ENCODE measurements at places on chromosomes 6 and 20. TPM values are rescaled to one million over a fixed set of nuclear protein-coding genes. Genes with fewer than 3 reads are reported as not detected.
A peak's percentile ranks its signal among the peaks of the same experiment; 100 is the strongest.

TREM2 gene
- total RNA-seq, result not detected

KHDC1L gene
- total RNA-seq, result not detected

GRCh38 chr6:1013656-1014430 lies 298.1 kb upstream of the FOXQ1 start:
- no peak overlapping the region for H3K27ac ChIP-seq
- H3K4me3 ChIP-seq, result no peak overlapping the region
- H3K4me1 ChIP-seq, result no peaks in the 10 kb centered on the region
- no peaks in the 10 kb centered on the region for H3K36me3 ChIP-seq
- H3K27me3 ChIP-seq, result peaks cover 5% of the 10 kb centered on the region

DNA sequence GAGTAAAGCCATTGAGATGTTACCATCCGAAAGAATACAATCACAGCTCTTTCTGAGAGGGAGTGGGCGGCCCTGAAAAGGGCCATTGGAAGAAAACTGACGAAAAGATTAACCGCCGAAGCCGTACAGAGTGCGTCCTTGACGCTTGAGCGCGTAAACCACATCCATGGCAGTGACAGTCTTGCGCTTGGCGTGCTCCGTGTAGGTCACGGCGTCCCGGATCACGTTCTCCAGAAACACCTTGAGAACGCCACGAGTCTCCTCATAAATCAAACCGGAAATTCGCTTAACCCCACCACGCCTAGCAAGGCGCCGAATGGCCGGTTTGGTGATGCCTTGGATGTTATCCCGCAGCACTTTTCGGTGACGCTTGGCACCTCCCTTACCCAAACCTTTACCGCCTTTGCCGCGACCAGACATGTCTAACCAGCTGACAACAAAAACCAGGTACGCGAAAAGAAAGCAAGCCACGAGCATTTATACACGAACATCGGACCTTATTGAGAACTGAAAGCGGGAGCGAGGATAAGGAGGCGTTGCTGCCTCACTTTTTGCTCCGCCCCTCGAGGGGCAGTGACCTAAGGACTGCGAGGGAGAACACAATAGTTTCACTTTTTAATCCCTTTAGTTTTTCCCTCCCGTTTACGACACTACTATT lies 60.3 kb upstream of the HFE start:
- peaks cover 3% of the 10 kb centered on the region for H3K27me3 ChIP-seq
- H3K36me3 ChIP-seq, result peaks cover 3% of the 10 kb centered on the region
- H3K4me3 ChIP-seq, result peak overlapping the region; percentile 93
- H3K4me1 ChIP-seq, result peaks cover 67% of the 10 kb centered on the region
- peak overlapping the region; percentile 98 for H3K27ac ChIP-seq
- DNase-seq, result peak; percentile 99

GRCh38 chr20:49420292-49420691 lies 62.2 kb downstream of the KCNB1 start:
- no peak overlapping the region for H3K27ac ChIP-seq
- H3K36me3 ChIP-seq, result no peaks in the 10 kb centered on the region
- no peaks in the 10 kb centered on the region for H3K4me1 ChIP-seq
- DNase-seq, result no peak

DNA sequence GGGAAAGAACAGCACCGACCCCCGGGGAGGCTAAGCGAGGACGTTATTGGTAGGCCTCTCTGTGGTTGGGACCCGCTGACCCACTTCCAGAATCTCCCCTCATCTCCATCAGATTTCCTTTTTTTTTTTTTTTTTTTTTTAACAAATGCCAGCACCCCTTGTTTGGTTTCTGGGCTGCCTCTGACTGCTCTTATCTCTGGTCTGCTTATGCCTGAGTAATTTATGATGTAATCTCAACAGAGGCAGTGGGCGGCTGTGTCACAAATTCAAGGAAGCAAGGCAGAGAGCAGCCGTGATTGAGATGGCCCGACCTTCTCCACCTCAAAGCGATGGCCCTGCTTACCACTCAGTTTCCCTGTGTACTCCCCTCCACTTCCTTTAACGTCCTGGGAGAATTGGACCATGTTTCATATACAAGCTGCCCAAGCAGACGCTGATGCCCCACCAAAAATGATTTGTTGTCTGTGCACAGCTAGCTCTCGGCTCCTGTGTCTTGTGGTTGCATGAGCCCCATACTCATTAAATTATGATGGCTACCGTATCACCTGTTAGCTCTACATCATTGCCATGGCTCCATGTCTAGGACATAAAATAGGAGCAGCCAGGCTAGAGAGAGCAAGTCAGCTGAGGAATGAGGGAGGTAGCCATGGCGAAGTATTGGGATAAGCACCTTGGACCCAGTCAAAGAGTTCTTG lies 98.1 kb downstream of the ZNF217 start:
- no peak overlapping the region for H3K4me3 ChIP-seq
- no peak overlapping the region for H3K27ac ChIP-seq
- no peaks in the 10 kb centered on the region for H3K36me3 ChIP-seq
- no peaks in the 10 kb centered on the region for H3K27me3 ChIP-seq
- peaks cover 11% of the 10 kb centered on the region for H3K4me1 ChIP-seq
- DNase-seq, result no peak

DNA sequence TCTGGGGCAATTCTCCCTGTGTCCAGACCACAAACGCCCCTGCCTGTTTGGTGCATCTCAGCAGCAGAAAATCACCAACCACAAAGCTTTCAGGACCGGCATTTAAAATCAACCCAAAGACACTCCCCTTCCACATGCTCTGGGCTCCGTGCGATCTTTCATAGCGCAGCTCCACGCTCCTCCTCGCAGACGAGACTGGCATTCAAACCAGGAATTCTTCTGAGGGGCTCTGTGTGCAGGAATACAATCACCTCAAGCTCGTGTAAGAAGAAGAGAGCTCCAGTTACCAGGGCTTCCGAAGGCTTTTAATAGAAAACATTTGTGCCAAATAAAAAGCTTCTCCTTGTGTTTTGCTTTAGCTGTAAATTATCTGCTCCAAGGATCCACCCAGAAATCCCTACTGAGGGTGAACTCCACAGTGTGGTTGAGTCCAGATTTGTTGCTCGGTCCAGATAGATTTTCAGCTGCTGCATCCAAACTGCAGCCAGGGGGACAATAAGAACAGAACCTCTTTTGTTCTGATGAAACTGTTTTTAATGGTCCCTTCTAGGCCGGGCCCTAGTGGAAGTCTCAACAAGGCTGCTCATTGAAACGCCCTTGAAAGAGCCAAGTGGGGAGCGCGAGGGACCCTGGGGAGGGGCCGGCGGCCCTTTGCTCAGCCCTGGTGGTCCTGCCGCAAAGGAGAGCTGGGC lies 16.4 kb upstream of the BMP7 start:
- no peak overlapping the region for H3K4me3 ChIP-seq
- H3K27ac ChIP-seq, result no peak overlapping the region
- peaks cover 30% of the 10 kb centered on the region for H3K27me3 ChIP-seq
- H3K36me3 ChIP-seq, result no peaks in the 10 kb centered on the region

GRCh38 chr6:26232940-26233648 lies 131.9 kb upstream of the BTN3A2 start:
- peaks cover 40% of the 10 kb centered on the region for H3K4me1 ChIP-seq
- peaks cover 5% of the 10 kb centered on the region for H3K36me3 ChIP-seq
- DNase-seq, result peak; percentile 85
- H3K27ac ChIP-seq, result peak overlapping the region; percentile 97
- H3K4me3 ChIP-seq, result peak overlapping the region; percentile 82

DNA sequence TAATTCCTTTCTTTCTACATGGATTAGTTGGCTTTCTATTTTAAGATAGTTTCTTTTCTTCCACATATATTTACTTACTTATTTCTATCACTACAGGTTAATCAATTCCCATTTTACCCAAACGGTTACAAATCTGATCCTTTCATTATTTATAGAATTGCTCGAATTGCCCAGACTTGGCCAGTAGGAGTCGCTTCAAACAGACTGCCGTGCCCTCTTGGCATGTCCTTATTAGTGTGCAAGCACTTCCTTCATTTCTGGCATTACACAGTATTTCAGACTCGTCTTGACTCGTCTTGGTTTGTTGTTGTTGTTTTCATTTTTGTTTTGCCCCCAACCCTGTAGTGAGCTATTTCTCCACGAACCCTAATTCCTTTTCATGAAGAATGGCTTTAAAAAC lies 74.6 kb downstream of the SAMD3 start:
- H3K4me3 ChIP-seq, result no peak overlapping the region
- no peaks in the 10 kb centered on the region for H3K27me3 ChIP-seq
- no peak for DNase-seq
- no peak overlapping the region for H3K27ac ChIP-seq
- peaks cover 39% of the 10 kb centered on the region for H3K36me3 ChIP-seq

DNA sequence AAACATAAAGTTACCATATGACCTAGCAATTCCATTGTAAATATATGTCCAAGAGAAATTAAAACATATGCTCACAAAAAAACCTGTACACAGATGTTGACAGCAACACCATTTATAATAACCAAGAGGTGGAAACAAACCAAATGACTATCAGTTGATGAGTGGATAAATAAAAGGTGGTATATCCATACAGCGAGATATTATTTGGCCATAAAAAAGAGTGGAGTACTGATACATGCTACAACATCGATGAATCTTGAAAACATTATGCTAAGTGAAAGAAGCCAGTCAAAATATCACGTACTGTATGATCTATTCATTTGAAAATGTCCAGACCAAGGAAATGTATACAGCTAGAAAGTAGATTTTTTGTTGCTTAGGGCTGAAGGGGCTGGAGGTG lies 2.9 kb downstream of the CAP2 start:
- no peak overlapping the region for H3K4me3 ChIP-seq
- peak; percentile 3 for DNase-seq
- H3K36me3 ChIP-seq, result no peaks in the 10 kb centered on the region

GRCh38 chr6:49966334-49966733 lies 2.4 kb upstream of the DEFB114 start:
- no peak overlapping the region for H3K27ac ChIP-seq
- no peaks in the 10 kb centered on the region for H3K4me1 ChIP-seq
- H3K4me3 ChIP-seq, result no peak overlapping the region
- H3K36me3 ChIP-seq, result no peaks in the 10 kb centered on the region

- H3K4me1 ChIP-seq, result no peaks in the 10 kb centered on the region
- no peak for DNase-seq
- H3K36me3 ChIP-seq, result no peaks in the 10 kb centered on the region
- H3K27me3 ChIP-seq, result no peaks in the 10 kb centered on the region
- H3K27ac ChIP-seq, result no peak overlapping the region
- H3K4me3 ChIP-seq, result no peak overlapping the region
These were observed 1633.9 kb downstream of the GRIK2 start for GRCh38 chr6:103027271-103027931.

GRCh38 chr6:33088258-33088930 lies 12.6 kb downstream of the HLA-DPB1 start:
- no peaks in the 10 kb centered on the region for H3K36me3 ChIP-seq
- DNase-seq, result peak; percentile 46
- H3K27me3 ChIP-seq, result peaks cover 18% of the 10 kb centered on the region
- no peak overlapping the region for H3K4me3 ChIP-seq
- H3K4me1 ChIP-seq, result peaks cover 3% of the 10 kb centered on the region

- H3K27me3 ChIP-seq, result no peaks in the 10 kb centered on the region
- peak overlapping the region; percentile 96 for H3K27ac ChIP-seq
- peaks cover 57% of the 10 kb centered on the region for H3K4me1 ChIP-seq
- H3K36me3 ChIP-seq, result peaks cover 16% of the 10 kb centered on the region
- peak; percentile 71 for DNase-seq
These were observed 1.7 kb downstream of the DIDO1 start for GRCh38 chr20:62924442-62925075.

GRCh38 chr6:14501240-14501639 lies 383.7 kb downstream of the CD83 start:
- H3K4me3 ChIP-seq, result no peak overlapping the region
- peaks cover 5% of the 10 kb centered on the region for H3K27me3 ChIP-seq
- H3K36me3 ChIP-seq, result no peaks in the 10 kb centered on the region
- no peaks in the 10 kb centered on the region for H3K4me1 ChIP-seq

DNA sequence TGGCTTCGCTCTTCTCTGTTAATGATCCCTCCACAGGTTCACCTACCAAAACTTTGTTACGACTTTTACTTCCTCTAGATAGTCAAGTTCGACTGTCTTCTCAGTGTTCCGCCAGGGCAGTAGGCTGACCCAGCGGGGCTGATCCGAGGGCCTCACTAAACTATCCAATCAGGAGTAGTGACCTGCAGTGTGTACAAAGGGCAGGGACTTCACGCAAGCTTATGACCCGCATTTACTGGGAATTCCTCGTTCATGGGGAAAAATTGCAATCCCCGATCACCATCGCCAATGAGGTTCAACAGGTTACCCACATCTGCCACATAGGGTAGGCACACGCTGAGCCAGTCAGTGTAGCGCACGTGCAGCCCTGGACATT lies 771.4 kb upstream of the DEFB115 start:
- H3K4me3 ChIP-seq, result no peak overlapping the region
- no peak overlapping the region for H3K27ac ChIP-seq
- H3K36me3 ChIP-seq, result peaks cover 3% of the 10 kb centered on the region
- H3K4me1 ChIP-seq, result no peaks in the 10 kb centered on the region
- no peak for DNase-seq
- H3K27me3 ChIP-seq, result no peaks in the 10 kb centered on the region

DNA sequence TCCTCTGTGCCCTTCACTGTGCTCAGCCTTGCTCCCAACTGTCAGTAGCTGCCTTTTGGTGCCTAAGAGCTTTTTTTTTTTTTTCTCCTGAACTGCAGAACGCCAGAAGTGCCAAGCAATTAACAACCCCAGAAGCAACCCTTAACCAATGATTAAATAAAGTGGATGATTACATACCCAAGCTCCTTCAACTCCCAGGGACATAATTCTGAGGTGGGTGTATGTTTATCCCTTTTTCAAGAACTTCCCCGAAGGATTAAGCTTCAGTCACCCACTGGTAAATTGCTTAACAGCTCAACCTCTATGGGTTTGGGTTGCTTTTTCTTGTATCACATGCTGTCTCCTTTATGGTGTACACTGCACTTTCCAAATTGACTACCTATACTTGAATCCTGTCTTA lies 41.1 kb downstream of the KLHL31 start:
- DNase-seq, result no peak
- peaks cover 17% of the 10 kb centered on the region for H3K27me3 ChIP-seq
- H3K27ac ChIP-seq, result no peak overlapping the region
- no peaks in the 10 kb centered on the region for H3K36me3 ChIP-seq
- H3K4me3 ChIP-seq, result no peak overlapping the region

DNA sequence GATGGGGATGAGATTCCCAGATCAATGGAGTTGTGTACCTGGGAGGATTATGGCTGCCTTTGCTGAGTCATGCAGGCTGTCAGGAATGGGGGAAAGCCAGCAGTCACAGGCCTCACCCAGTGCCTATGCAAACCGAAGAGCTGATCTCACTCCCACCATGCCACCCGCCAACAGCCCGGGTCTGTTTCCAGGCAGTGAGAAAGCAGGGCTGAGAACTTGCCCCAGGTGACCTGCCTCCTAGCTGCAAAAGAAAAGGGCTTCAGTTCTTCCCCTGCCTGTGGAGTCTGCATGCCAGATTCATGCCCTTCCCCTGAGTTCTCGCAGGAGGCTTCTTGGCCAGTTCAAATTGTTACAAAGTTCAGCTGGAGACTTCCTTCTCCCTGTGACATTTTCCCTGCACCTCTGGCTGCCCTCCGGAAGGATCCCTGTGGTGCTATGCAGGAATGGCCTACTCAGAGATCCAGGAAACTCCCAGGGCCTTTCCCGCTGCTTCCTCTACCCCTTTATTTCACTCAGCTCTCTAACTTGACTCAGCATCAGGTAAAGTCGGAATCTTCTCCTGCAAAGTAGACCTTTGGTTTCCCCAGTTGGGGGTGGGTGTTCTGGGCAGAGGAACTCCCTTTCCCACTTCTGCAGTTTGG lies 71.5 kb upstream of the B3GAT2 start:
- H3K4me1 ChIP-seq, result no peaks in the 10 kb centered on the region
- no peaks in the 10 kb centered on the region for H3K36me3 ChIP-seq
- DNase-seq, result no peak
- H3K27ac ChIP-seq, result no peak overlapping the region

GRCh38 chr6:94227741-94228140 lies 808.4 kb upstream of the EPHA7 start:
- H3K27me3 ChIP-seq, result no peaks in the 10 kb centered on the region
- no peaks in the 10 kb centered on the region for H3K4me1 ChIP-seq
- no peak overlapping the region for H3K27ac ChIP-seq

Data from activated CD4-positive, alpha-beta T cell treated with anti-CD3 and anti-CD28 coated beads, Interleukin-2, amount 10 ng/mL, durations not matched to agents 24 days and 14 days (primary cell).